Spleen (tissue), 13 donors: ENCODE measurements at places on chromosomes 13 and 19. TPM values are rescaled to one million over a fixed set of nuclear protein-coding genes. Genes with fewer than 3 reads are reported as not detected.

- no peak for DNase-seq
Observed at GRCh38 chr19:54262066-54262465, 5.0 kb upstream of the LILRB5 start.

DNA sequence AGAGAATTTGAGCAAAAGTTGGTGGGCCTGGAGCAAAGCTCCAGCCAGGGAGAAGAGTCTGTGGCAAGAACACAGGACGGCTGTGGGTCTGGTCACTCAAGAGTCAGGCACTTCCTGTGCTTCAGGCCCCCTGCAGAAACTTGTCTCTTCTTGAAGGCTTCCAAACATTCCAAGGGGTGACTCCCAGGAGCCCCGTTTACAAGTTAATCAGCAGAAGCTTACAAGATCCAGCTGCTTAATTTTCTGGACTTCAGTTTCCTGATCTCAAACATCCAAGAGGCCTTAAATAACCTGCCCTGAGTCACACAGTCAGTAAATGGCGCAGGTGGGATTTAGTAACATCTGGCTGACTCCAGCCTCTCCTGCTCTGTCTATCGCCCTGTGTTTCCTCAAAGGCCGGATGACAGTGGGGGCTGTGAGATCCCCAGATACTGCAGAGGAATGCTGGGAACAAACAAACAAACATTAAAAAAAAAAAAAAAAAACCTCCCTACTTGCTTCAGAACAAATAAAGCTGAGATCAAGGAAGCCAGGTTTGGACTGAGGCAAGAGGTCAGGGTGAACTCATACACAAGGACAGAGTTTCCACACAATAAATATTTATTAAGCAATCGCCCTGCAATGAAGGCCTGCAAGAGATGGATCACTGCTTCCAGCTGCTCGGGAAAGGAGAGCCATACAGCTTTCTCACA lies 175.4 kb upstream of the RFC3 start:
- no peak for DNase-seq

DNA sequence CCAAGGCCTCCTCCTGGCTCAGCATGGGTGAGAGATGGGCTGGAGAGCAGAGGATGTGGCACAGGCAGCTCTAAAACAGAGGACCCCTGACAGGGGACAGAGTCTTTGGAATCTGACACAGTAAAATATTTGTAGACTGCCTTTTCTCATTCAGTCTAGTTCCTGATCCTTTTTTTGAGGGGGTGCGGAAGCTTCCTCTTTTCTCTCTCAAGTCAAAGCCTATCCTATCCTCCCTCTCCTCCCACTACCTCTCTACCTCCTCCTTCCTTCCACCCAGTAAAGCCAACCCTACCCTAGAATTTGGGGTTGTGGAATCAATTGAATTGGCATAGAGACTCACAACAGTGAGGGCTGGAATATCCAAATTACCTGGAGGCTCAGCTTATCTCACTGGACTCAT lies 82.0 kb downstream of the TEX26 start:
- no peak for DNase-seq

GRCh38 chr19:56933014-56933705 lies 92.6 kb upstream of the PEG3 start:
- no peak for DNase-seq

DNA sequence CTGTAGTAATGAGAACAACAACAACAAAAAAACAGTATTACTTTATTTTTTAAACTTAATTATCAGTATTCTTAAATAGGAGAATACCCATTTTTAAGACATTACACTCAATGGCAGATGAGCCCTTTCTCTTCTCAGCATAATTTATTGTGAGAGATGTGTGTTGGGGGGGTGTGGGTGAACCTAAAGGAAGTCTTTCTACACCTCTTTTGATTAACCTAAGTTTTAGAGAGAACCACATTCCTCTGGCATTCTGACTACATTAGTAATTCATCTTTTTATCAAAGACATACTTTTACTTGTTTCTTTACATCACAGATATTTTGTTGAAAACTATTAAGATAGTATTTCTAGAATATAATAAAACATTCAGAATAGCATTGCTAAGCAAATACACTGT lies 890.9 kb downstream of the PCDH9 start:
- DNase-seq, result no peak

DNA sequence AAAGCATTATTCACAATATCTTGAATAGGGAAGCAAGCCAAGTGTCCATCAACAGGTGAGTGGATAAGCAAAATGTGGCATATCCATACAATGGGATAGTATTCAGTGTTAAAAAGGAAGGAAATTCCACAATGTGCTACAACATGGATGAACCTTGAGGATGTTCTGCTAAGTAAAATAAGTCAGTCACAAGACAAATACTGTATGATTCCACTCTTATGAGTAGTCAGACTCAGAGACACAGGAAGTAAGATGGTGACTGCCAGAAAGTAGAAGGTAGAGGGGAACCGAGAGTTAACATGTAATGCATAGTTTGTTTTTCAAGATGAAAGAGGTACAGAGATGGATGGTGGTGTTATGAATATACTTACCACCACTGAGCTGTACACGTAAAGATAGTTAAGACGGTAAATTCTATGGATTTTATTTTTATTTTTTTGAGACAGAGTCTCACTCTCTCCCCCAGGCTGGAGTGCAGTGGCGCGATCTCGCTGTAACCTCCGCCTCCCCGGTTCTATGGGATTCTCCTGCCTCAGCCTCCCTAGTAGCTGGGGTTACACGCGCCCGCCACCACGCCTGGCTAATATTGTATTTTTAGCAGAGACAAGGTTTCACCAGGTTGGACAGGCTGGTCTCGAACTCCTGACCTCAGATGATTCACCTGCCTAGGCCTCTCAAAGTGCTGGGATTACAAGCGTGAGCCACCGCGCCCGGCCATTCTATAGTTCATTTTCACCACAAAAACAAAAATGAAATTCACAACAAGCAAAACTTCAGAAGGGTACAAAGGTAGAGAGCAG lies 1.0 kb upstream of the CHAMP1 start:
- DNase-seq, result peak; percentile 69

GRCh38 chr13:83975655-83976165 lies 93.4 kb upstream of the SLITRK1 start:
- no peak for DNase-seq

GRCh38 chr13:30727491-30728355 lies 7.6 kb upstream of the ALOX5AP start:
- no peak for DNase-seq

DNA sequence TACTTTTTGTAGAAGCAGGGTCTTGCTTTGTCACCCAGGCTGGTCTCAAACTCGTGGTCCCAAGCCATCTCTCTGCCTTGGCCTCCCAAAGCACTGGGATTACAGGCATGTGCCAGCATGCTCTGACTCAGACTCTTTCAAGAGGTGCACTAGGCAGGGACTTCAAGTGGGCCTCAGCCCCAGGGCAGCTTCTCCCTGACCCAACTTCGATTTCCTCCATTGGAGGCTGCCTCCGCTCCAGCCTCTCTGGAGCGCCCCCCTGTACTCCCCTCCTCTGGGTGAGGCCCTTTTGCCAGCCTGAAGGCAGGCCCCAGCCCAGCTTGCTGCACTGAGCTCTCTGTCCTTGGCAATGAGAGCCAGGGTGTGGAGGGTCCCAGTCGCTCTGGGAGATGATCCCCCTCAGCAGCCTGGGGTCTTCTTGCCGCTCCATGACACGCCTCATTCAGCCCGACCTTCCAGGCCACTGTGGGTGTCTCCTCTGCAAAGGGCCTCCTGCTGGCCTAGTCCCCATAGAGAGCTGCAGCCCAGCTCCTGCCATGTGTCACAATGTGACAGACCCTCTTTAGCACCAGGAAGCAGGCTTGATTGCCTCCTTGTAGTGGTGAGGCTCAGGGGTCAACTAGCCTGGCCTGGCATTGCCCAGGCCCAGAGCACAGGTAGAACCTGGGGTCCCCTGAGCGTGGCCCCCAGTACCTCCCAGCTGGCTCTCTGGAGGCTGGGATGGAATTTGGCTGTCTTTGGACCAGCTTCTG lies 16.4 kb downstream of the CARM1 start:
- no peak for DNase-seq

GRCh38 chr19:15216363-15216762 lies 15.6 kb upstream of the NOTCH3 start:
- no peak for DNase-seq

DNA sequence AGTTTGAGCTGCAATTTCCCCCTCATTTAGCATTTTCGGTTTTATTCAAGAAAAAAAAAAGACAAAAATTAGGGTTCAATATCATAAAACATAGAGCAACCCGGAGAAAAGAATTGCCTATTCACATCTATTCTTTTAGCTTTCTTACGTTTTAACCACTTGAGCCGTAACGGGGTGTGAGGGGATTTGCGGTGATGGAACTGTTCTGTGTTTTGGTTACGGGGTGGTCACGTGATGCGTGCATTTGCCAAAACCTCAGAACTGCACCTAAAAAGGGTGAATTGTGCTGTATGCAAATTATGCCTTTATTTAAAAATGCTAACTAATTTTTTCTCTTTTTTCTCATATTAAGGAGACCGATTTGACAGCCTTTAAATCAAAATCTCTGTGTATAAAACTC lies 22.1 kb downstream of the CLEC11A start:
- DNase-seq, result no peak

DNA sequence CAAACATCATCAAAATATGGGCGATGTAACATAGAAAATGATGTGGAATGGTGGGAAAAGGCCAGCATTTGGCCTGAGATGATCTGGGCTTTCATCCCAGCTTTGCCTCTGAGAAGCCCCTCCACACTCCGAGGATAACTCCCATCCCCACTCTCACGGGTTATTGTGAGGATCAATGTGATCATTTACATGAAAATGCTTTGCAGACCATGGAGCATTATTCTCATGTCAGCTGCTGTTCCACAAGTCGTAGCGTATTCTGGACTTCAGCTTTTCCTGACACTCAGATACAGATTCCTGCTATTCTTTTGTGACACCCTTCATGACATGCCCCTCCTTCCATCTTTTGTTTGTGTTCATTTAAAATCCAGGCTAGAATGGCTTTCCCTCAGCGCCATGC lies 86.5 kb downstream of the NUFIP1 start:
- no peak for DNase-seq

The SIGLECL1 gene
- 0.26 TPM for polyA plus RNA-seq

The ZNF45 gene
- 5.4 TPM for polyA plus RNA-seq

The TMC4 gene
- 0.86 TPM for polyA plus RNA-seq

The CRX gene
- not detected for polyA plus RNA-seq
